ENCODE measurements at places on chromosomes 3 and 15.
A peak's percentile ranks its signal among the peaks of the same experiment; 100 is the strongest.

GRCh38 chr15:77038312-77039216, 32.3 kb downstream of the TSPAN3 start:
- H3K36me3 ChIP-seq, result peaks cover 8% of the 10 kb centered on the region
- DNase-seq, result no peak
- H3K4me1 ChIP-seq, result no peaks in the 10 kb centered on the region
- H3K4me3 ChIP-seq, result no peak overlapping the region
- H3K27me3 ChIP-seq, result no peaks in the 10 kb centered on the region

DNA sequence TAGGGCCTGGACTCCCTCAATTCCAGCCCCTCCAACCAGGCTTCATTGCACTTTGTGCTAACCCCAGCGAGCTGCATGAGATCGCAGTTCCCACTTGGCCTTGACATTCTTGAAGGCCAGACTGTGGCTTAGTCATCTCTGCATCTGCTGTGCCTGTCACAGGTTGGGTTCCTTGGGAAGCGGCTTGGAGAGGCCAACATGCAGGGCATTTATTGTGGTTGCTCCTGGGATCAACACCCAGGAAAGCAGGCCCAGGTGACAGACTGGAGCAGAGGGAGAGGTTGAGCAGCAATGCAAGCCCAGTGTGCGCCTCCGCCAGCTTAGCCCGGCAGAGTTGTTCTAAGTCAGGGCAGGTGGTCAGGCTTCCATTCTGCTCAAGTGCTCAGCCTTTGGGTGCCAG, 10.5 kb downstream of the ABCF3 start:
- no peaks in the 10 kb centered on the region for H3K27me3 ChIP-seq
- no peak overlapping the region for H3K4me3 ChIP-seq
- no peak overlapping the region for H3K27ac ChIP-seq
- DNase-seq, result no peak
- H3K4me1 ChIP-seq, result no peaks in the 10 kb centered on the region

DNA sequence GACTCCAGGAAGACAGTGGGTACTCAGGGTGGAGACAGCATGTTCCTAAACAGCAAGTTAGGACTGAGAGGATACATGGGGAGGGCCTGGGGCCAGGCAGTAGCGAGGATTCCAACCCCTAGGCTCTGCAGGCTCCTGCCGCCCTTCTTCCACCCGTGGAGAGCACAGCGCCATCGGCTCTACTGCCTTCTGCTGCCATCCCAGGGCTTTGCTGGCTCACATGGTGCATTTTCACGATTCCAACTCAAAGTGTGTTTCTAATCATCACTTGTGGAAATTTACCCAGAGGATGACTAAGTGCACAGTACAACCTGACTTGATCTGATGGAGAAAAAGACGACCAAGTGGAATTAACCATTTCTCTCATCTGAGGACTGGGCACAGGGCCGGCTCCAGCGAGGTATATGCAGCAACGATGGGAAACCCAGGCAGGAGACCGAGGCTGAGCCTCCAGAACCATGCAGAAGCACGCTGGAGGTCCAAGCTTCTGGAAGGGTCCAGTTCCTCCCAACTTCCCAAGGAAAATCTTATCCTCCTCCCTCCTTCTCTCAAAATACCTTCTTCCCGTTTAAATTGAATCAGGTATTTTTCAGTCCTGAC, 104.6 kb downstream of the LRIG1 start:
- no peak overlapping the region for H3K27ac ChIP-seq
- DNase-seq, result no peak
- H3K4me1 ChIP-seq, result no peaks in the 10 kb centered on the region
- H3K27me3 ChIP-seq, result no peaks in the 10 kb centered on the region
- no peaks in the 10 kb centered on the region for H3K36me3 ChIP-seq

- H3K27me3 ChIP-seq, result no peaks in the 10 kb centered on the region
- H3K4me3 ChIP-seq, result no peak overlapping the region
- H3K36me3 ChIP-seq, result peaks cover 57% of the 10 kb centered on the region
- no peak for DNase-seq
Observed at GRCh38 chr3:23961066-23961465, 16.0 kb downstream of the NR1D2 start.

DNA sequence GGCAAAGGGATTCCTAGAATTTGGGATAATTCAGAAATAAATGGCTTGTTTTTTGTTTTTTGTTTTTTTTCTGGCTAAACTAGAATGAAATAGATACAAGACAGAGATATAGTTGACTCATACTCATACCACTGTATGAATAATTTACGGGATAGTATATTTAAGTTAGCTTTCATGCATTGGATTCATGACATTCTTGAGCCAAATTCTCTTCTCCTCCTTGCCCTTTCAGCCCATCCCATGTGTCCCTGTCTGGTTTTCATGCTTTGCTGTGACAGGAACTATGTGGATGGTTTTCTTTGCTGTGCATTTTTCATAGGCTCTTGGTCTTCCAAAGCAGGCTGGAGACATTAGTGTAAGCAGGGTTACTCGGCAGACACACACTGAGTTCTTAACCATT, 66.6 kb upstream of the UMPS start:
- no peak for DNase-seq
- H3K27ac ChIP-seq, result no peak overlapping the region
- no peaks in the 10 kb centered on the region for H3K4me1 ChIP-seq
- H3K4me3 ChIP-seq, result no peak overlapping the region
- no peaks in the 10 kb centered on the region for H3K36me3 ChIP-seq

GRCh38 chr3:169137076-169137475, 526.4 kb downstream of the MECOM start:
- H3K27ac ChIP-seq, result no peak overlapping the region
- no peak overlapping the region for H3K4me3 ChIP-seq
- H3K27me3 ChIP-seq, result no peaks in the 10 kb centered on the region

- no peaks in the 10 kb centered on the region for H3K36me3 ChIP-seq
- peaks cover 43% of the 10 kb centered on the region for H3K4me1 ChIP-seq
Observed at GRCh38 chr15:89496155-89497098, at the start of gene RHCG. Gene RHCG (minus strand): TSS chr15:89496583. CDS start chr15:89496544, 39 bp downstream.

DNA sequence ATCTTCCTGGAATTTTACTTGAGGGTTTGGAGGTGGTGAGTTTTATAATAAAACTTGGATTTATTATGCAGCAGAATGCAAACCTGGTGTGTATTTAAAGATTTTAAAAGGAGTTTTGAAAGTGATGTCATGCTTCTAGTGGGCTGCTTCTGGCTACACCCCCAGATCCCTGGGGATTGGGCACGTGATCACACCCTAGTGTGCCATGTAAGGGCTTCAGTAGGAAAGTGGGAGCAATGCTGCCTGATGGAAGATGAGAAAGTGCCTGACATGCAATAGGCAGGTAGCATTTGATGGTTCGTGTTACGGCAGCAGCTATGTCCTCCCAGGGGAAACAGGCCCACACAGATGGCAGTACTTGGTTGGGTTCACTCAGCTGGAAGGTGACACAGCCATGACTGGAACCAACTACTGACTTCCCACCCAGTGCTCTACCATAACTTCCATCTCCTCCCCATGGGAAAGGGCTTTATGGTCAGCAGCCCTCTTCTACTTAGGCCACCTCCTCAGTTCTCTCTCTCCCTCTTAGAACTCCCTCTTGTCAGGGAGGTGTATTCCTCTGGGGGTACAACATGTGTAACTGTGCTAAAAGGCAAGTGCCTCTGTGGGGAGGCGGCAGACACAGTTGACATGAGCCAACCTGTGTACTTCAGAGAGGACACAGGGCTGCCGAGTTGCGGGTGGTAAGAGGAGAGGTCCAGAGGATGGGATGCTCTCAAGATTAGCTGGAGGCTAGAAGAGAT, 5.6 kb downstream of the ITPKA start:
- H3K36me3 ChIP-seq, result no peaks in the 10 kb centered on the region
- no peak for DNase-seq
- no peak overlapping the region for H3K4me3 ChIP-seq

DNA sequence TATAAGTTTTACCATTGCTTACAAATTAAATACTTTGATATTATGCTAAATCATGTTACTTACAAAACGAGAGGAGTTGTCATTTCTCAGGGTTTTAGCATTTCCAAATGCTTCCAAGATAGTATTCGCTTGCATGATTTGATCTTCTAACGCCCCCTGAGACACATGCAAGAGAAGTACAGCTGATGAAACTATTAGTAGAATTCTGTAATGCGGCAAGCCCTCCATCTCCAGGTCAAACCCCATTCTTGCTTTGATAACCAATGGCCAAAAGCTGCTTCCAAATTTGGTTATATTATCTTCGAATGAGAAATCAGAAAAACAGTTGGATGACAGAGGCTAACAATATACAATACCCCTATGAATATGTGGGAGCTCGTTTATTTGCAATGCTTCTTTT, 14.7 kb downstream of the MYH15 start:
- no peak overlapping the region for H3K4me3 ChIP-seq
- H3K27me3 ChIP-seq, result no peaks in the 10 kb centered on the region
- no peak for DNase-seq
- H3K27ac ChIP-seq, result no peak overlapping the region

DNA sequence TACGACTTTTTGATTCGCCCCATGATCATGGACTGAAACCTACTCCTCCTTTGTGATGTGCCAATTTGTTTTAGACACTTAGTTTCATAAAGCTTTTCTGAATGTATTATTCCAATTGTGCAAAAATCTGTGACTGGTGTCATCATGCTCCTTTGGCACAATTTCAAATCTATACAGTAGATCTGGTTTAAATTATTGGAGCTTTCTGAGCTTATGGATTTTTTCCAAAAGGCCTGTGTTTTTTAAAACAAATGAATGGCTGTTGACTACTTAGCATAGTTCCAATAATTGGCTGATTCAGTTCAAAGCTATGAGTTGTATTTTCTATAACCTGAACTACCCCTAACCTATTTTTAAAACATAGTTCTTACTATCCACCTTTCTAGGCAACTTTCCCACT, 282.7 kb downstream of the CNTN3 start:
- H3K27me3 ChIP-seq, result no peaks in the 10 kb centered on the region
- no peak for DNase-seq
- no peak overlapping the region for H3K27ac ChIP-seq
- no peaks in the 10 kb centered on the region for H3K4me1 ChIP-seq
- H3K4me3 ChIP-seq, result no peak overlapping the region

- DNase-seq, result no peak
- no peak overlapping the region for H3K4me3 ChIP-seq
- no peaks in the 10 kb centered on the region for H3K27me3 ChIP-seq
- no peaks in the 10 kb centered on the region for H3K4me1 ChIP-seq
- H3K27ac ChIP-seq, result no peak overlapping the region
Observed at GRCh38 chr3:71541313-71541712, 42.2 kb downstream of the FOXP1 start.

DNA sequence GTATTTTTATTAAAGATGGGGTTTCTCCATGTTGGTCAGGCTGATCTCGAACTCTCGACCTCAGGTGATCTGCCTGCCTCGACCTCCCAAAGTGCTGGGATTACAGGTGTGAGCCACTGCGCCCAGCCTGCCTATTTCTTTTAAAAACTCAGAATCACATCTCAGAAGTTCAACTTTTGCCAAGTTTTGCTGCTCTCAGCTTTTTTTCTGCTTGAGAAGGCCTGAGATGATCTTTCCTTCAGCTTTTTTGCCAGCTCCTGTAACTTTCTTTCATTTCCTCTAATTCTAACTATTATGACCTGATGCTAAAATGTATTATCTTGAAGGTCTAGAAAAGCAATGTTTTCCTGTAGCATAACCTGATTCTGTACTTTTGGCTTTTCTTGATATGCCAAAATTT, 9.6 kb upstream of the EHHADH start:
- H3K4me3 ChIP-seq, result no peak overlapping the region
- H3K36me3 ChIP-seq, result no peaks in the 10 kb centered on the region
- no peak overlapping the region for H3K27ac ChIP-seq
- no peak for DNase-seq

DNA sequence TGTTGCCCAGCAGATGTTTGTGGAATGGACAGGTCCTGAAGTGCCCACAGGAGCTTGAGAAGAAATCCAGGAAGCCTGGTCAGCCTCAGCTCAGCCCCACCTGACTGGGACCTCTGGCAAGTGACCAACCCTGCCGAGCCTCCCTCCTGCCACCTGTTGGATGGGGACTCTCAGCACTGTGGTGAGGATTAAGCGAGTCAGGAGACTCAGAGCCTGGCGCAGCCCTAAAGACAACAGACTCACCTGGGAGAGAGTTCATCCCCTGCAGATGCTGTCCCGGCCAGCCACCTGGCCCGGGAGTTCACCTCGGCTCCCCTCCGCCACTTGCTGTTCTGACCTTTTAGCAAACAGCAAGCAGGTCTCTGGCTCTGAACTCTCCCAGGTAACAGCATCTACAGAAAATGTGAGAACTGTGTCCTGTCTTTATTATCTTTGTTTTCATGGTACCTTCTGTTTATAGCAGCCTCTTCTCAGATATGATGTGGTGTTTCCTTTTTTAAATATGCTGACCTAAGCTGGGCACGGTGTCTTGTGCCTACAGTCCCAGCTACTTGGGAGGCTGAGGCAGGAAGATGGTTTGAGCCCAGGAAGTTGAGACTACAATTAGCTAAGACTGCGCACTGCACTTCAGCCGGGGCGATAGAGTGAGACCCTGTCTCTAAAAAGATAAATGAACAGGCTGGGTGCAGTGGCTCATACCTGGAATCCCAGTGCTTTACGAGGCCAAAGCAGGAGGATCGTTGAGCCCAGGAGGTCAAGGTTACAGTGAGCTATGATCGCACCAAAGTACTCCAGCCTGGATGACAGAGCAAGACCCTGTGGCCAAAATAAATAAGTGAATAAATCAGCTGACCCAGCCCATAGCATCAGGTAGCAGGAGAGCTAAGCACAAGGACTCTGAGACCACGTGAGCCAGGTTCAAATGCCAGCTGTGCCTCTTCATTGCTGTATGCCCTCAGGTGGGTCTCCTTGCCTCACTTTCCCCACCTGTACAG, 32.4 kb upstream of the SLC6A6 start:
- no peak overlapping the region for H3K27ac ChIP-seq
- peaks cover 54% of the 10 kb centered on the region for H3K4me1 ChIP-seq
- DNase-seq, result peak; percentile 74

GRCh38 chr3:127985216-127985615, 67.0 kb upstream of the SEC61A1 start:
- peaks cover 29% of the 10 kb centered on the region for H3K4me1 ChIP-seq
- H3K27ac ChIP-seq, result no peak overlapping the region
- no peak overlapping the region for H3K4me3 ChIP-seq
- DNase-seq, result no peak

GRCh38 chr15:33581032-33581431, 270.3 kb downstream of the RYR3 start:
- no peaks in the 10 kb centered on the region for H3K27me3 ChIP-seq
- H3K36me3 ChIP-seq, result no peaks in the 10 kb centered on the region
- DNase-seq, result peak; percentile 3
- H3K4me3 ChIP-seq, result no peak overlapping the region

DNA sequence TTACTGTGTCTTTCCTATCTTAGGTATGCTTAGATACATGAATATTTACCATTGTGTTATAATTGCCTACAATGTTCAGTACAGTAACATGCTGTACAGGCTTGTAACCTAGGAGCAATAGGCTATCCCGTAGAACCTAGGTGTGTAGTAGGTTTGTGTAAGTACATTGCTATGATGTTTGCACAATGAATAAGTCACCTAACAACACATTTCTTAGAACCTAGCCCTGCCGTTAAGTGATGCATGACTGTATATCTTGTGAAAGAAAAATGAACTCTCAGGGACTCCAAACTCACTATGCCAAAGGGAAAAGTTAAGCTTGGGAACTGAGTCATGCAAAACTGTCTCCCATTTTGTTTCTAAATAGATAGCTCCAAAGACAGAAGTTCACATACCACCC, 91.5 kb upstream of the ACP3 start:
- peaks cover 18% of the 10 kb centered on the region for H3K4me1 ChIP-seq
- H3K27me3 ChIP-seq, result no peaks in the 10 kb centered on the region
- no peaks in the 10 kb centered on the region for H3K36me3 ChIP-seq
- peak; percentile 95 for DNase-seq
- peak overlapping the region; percentile 84 for H3K27ac ChIP-seq
- no peak overlapping the region for H3K4me3 ChIP-seq

All from PC-9 (cell line).